Caudate nucleus (tissue), 63 donors: ENCODE measurements at places on chromosomes 3 and 15.

DNA sequence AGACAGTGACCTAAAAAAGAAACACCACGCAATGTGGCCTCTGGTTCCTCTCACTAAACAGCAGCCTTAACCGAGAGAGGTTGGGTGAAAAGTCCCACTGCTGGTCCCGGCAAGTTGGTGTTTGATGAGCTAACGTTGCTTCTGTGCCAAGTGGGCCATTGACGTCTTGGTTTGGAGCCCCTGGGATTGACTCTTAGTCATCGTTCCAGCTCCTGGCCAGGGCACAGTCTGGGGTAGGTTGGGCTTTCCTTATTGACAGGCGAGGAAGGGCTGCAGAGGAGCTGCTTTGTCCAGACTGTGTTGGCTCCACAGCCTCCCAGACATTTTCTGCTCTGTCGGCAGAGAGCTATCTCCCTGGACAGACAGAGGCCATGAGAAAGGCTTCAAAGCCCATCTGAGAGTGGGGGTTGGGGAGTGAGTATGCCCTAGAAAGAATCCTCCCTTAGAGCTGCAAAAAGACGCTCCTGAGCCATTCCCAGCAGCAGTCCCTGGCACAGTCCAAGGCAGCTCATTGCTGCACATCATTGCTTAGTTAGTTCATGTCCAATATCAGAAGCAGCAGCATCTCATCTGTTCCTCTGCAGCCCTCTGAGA lies 28.6 kb upstream of the C3orf80 start:
- DNase-seq: no peak

- no peak for DNase-seq
Observed at GRCh38 chr15:96858694-96859093, 528.2 kb downstream of the NR2F2 start.

- DNase-seq: no peak
Observed at GRCh38 chr15:83327041-83327440, 42.6 kb upstream of the BNC1 start.

DNA sequence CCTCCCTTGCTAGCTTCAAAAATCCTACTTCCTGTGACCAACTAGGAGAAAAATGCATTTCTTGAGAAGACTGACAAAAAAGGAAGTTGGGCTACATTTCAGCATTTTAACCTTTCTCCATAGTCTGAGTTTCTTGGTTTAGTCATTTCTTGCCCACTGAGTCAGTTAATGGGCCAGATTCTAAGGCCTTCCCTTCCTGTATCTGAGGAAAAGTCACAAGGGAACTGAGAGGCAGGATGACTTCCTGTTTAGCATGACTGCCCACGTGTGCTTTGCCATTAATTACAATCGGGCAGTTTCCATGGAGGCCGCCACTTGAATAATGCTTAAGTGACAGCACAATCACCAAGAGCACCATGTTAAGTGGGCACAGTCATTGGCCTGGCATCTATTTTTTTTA lies 794.4 kb upstream of the LMCD1 start:
- DNase-seq: no peak

DNA sequence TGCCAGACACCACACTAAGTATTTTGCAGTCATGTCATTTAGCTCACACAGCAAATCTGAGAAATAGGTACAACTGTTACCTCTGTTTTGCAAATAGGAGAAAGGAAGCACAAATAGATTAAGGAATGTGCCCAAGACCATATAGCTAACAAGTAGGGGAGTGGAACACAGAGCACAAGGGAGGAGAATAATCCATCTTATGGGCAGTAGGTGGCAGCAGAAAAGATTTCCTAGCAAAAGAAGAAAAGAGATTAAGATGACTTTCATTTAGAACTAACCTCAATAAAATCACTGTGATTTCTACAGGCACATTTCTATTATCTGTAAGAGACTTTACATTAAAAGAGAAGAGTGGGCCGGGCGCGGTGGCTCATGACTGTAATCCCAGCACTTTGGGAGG lies 49.1 kb downstream of the NR1I2 start:
- DNase-seq: no peak

DNA sequence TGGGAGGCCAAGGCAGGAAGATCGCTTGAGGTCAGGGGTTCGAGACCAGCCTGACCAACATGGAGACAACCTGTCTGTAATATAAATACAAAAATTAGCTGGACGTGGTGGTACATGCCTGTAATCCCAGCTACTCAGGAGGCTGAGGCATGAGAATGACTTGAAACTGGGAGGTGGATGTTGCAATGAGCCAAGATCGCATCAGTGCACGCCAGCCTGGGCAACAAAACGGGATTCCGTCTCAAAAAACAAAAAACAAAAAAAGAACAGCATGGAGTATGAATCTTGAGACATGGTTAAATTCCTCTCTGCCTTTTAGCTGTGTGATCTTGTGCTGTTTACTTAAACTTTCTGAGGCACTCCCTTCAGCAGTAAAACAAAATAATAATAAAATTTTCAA lies 244.9 kb downstream of the FGF12 start:
- DNase-seq: no peak

DNA sequence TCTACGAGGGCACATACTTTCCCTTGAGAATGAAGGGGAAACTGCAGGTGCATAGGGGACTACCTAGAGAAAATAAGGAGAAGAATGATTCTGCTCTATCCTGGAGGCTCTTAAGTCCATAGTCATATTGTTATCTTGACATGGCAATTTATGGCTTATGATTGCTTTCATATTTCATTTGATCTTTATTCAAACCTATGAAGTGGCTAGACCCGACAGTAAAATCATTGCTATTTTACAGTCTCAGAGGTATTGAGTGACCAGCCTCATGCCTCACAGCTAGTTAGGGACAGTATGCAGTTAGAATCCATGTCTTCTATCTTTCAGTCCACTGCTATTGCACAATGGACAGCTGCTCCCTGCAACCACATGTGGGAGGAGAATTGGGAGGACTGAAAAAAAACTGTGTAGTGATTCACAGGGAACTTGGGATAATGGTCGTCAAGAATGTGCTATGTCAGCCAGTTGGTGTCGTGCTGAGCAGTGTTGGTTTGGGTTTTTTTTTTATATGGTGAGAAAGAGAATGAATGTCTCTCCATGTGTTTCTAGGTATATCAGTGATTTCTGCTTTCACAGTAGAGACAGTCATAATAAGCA lies 63.2 kb upstream of the SPPL2A start:
- DNase-seq: no peak

DNA sequence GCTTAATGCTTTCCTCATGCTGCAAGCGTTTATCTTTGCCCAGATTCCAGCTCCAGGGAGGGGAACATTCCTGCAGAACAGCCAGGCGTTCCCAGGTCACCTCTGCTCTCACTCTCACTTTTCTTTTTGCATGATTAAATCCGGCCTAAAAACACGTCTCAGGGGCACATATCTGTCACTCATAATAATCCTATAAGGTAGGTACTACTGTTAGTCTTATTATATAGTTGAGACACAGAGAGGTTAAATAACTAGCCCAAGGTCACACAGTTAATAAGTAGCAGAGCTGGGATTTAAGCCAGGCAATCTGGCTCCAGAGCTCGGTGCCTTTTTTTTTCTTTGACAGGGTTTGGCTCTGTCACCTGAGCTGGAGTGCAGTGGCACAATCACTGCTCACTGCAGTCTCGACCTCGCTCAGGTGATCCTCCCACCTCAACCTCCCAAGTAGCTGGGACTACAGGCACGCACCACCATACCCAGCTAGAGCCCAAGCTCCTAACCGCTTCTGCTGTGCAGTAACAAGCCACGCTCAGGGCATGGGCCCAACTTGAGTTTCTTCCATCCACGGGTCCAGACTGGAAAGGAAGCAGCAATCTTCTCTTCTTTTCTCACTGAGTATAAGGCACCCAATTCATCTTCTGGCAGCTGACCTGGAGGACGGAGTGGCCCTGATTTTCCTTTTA lies 96.5 kb downstream of the LIPC start:
- no peak for DNase-seq

DNA sequence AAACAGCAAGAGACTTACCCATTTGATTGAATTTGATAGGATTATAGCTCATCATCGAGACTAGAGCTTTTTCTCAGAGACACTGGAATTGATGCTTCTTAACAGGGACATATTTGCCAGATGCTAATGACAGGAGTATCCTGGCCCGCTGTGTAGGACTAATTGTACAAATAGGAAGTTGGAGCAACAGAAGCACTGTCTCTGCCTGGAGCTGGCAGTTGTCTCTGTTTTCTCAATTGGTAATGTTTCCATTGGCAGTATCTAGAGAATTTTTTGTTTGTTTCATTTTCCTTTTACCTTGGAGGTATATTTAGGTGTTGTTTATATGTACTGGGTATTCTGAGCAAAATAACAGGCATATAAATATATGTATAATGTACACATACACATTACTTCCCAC lies 8.9 kb upstream of the PCOLCE2 start:
- DNase-seq: no peak

GRCh38 chr3:148797795-148798194 lies 29.8 kb upstream of the CPB1 start:
- DNase-seq: no peak
